Left hindlimb (tissue), 1 donor: ENCODE measurements at places on chromosomes 7 and 10.

DNA sequence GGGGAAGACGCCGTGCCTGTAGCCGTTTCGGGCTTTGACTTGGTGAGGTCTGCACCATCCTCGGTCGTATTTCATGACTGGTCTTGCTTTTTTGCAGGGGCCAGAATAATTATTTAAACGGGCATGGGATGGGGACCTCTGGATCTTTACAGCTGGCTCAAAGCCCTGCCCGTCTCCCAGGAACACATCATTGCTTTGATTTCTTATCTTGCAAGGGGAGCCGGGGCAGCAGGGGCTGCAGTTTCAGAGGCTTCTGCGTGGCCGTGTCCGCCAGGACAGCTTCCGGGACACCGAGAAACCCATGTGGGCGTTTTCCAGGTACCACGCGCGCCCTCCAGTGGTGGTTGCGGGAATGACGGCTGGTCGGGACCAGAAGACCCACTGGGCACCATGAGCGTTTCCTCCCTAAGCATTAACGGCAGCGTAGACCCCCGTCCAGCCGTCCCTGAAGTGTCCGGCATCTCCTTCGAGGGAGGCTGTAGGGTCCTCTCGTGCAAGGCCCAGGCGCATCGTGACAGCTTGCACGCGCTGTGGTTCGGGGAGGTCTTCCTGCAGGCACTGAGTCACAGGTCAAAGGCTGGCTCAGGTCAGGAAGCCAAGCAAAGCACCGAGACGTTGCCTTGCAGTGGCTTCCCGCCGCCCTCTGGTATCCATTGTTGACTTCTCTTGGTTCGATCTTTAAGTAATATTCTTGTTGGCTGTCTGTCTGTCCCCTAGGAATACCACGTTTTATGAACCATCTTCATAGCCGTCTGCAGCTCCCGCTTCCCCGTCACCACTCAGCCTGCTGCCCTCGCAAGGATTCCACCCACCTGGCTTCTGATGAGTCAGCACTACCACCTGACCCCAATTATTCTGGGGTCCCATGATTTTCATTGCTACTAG, 16.2 kb upstream of the ZFAND2A start:
- DNase-seq = peak; percentile 72

GRCh38 chr7:51240868-51241267, 75.7 kb downstream of the COBL start:
- no peak for DNase-seq

GRCh38 chr10:59007307-59008025, 169.0 kb upstream of the PHYHIPL start:
- DNase-seq = no peak

GRCh38 chr10:19979628-19980027, 163.4 kb downstream of the PLXDC2 start:
- DNase-seq = no peak

GRCh38 chr7:44979481-44980392, 922 bp upstream of the MYO1G start:
- no peak for DNase-seq
